ENCODE measurements at places on chromosomes 3 and 15.

DNA sequence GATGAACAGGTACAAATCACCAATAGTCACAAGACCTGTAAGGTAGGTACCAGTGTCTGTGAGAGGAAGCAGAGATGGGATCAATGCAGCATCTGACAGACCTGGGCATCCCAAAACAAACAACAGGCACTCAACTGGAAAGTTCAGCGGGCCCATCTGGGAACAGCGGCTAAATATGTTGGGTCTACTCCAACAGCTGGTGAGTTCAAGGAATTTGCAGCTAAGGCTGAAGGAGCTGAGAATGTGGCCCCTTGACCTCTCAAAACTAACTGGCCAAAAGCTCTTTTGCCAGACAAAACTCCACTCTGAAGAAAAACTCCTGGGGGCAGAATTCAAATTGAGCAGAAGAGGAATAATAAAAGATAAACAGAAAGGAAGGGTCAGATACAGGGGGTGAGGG is 24.4 kb downstream of the AVEN start:
- DNase-seq = no peak

- DNase-seq = no peak
Observed at GRCh38 chr3:71815340-71816067, 30.6 kb upstream of the PROK2 start.

DNA sequence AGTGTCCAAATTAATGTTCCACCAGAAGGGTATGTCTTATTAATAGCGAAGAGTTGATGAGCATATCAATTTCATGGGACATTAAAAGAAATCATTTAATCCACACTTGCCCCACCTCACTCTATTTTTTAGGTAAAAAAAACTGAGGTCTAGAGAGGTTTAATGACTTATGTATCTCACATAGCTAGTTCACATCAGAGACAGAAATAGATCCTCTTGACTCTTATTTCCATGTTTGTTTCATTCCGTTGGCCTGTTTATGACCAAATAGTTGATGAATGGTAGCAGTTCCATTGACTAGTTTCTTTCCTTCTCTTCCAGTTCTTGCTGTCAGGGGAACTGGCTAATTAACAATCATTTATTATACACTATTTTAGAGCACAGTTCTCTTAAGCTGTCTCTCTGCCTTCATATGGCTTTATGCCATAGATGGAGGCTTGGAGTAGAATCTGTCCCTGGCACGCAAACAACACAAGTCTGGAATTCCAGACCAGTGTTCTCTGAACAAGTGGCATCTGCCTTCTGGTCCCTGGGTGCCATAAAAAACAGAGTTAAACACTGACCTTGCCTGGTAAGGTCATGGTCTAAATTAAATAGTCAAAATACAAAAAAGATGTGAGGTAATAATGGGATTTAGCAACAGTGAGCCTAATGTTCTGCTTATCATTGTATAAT is 220.0 kb upstream of the CGNL1 start:
- no peak for DNase-seq

DNA sequence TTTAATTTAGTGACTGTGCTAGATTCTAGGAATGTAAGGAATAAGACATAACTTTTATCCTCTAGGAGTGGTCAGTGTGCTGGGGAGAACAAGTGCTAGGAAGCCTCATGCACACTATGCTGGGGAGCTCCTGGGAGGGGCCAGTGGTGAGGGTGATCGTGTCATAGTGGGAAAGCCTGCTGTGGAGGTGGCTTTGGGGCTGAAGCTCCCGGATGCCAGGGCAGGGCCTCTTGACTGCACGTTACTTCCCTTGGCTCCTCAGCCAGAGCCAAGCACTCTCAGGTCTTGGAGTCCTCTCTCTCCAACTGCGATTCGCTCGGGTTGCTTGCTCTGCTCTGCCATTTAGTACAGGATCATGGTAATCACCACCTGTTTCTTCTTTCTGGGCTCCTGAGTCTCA is 33.6 kb downstream of the SQOR start:
- no peak for DNase-seq

GRCh38 chr15:92780843-92781242 is 119.3 kb upstream of the CHD2 start:
- no peak for DNase-seq

DNA sequence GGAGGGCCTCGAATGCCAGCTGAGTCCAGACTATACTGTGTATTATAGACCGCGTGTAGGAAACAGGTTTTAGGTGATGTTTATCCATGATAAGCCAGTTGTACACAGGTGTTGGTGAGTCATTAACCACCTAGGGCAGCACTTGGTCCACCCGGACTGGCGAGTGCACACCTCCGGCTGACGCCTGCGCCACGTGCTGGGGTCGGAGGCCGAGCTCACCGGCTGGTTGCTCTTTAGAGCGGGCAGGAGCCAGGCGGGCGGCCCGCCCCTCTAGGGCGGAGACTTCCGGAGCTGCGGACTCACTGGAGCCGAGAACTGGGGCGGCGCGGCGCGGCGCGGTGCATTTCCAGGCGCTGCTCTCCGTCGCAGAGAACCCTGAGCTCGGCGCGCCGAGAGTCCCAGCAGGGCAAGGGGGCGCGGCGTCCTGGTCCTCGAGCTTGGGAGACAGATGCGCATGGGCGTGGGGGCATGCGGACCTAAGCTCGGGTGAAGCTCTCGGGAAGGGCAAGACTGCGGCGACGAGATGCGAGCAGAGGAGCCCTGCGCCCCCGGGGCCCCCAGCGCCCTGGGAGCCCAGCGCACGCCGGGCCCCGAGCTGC is at the start of gene ESYT3:
Gene ESYT3, plus strand, starts transcription at position 341 of the 599 bp plus-strand sequence. Its CDS starts 183 bp downstream, at position 524.
- no peak for DNase-seq

- DNase-seq = no peak
Observed at GRCh38 chr3:192943393-192943792, 25.7 kb upstream of the MB21D2 start.

GRCh38 chr3:79421273-79421672 is 346.5 kb downstream of the ROBO1 start:
- DNase-seq = no peak

DNA sequence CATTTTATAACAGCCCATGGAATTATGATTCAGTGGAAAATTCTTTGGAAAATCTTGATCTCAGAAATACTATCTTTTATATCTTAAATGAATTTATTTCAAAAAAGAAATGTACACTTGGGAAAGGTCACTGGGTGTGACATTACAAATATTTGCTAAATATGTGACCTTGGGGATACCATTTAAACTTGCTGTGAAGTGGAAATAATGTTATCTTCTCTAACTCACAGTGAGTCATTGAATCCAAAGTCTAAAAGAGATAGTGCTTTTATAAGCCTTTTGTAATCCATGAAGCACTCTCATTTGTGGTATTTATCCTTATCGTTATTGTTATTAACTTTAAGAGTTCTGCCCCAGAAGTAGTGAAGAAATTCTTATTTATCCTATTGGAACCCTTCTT is 289.8 kb upstream of the SEMA6D start:
- DNase-seq = no peak

DNA sequence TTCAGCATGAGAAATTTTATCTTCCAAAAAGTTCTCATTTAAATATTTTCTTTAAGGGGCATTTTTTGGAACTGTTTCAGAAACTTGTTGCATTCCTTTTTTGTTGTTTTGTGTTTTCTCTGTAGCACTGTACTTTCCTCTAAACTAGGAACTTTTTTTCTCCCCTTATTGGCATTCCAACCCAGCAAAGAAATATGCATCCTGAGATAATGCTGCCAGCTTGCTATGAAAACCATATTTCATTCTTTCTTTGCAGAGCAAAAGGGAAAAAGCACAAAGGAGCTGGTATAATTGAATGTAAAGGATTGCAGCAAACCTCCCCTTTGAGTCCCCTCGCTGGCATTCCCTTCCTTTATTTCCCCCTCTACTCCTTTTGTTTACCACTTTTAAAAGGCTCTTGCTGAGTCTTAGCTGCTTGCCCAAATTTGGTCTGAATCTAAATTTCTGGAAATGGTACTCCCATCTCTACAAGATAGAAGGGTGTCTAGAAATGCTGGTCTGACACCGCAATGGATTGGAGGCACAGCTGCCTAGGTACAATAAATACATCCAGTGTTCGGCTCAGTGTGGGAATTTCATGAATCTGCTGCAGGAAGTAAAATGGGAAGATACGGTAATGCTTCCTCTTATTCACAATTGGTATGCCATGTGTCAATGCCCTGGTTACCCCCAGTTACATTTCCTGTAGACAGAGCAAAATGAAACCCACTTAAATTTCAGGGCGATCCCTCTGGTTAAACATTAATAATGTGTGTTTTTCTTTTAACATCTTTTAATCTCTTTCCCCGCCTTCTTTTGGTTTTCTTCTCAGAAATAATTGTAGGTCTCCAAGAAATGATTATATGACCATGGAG is 156.6 kb downstream of the MEIS2 start:
- DNase-seq = no peak

- no peak for DNase-seq
Observed at GRCh38 chr3:152780553-152780952, 54.4 kb upstream of the P2RY1 start.

DNA sequence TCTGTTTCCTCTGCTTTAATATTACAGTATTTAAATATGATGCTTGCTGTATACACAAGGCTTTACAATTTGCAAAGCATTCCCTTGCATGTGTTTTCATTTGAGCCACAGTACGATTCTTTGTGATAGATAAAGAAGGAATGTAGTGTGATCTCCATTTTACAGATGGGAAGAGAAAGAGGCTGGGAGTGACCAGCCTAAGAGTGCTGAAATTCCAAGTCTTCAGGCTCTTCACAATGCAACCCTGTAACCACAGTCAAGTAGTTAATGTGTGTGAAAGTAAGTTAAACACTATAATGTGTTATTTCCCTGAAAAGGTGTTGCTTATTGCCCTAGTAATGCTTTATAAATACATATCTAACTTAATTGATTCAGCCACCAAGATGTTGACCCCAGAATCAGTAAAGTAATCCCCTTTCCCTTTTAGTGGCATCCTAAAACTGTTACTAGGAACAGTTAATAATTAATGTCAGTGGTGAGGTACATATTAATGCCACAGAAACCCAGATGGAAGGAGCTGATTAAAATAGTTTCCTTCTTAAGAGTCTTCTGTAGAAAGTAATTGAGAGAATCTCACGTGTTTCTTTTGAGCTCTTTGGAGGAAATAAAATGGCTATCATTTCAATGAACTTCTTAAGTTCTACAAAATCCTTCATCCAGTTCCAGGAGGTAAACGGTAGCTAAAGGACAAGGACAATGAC is 110.4 kb downstream of the IL12A start:
- no peak for DNase-seq

DNA sequence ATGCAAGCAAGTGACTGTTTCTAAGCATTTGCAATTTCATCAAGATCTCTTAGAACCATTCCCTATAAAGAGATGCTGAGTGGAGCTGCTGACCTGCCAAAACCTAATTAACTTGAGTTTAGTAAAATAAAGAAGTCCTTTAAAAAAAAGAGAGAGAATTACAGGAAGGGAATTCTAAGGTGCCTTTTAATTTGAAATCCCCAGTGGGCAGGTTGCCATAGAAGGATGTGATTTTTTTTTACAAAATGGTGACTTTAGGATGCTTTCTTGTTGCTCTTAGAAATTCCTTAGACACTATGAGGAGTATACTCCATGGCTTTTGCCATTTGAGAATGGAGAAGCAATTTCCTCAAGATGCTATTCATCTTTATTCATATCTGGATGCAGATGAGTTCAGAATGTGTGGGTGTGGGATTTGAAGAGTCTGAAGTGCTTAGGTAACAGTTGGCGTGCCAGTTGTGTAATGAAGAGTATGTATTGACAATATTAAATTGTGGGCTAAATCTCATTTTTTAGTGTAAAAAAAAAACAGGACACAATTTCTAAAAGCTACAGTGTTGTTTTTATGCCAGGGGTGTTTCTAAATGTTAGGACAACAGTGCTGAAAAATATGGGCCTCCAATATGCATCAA is 13.6 kb downstream of the LRRC3B start:
- no peak for DNase-seq

- DNase-seq = no peak
Observed at GRCh38 chr3:187929112-187929816, 184.0 kb upstream of the BCL6 start.

GRCh38 chr3:102394517-102394916 is 40.3 kb upstream of the ZPLD1 start:
- no peak for DNase-seq

- no peak for DNase-seq
Observed at GRCh38 chr3:115293321-115293720, 146.2 kb upstream of the ZBTB20 start.

DNA sequence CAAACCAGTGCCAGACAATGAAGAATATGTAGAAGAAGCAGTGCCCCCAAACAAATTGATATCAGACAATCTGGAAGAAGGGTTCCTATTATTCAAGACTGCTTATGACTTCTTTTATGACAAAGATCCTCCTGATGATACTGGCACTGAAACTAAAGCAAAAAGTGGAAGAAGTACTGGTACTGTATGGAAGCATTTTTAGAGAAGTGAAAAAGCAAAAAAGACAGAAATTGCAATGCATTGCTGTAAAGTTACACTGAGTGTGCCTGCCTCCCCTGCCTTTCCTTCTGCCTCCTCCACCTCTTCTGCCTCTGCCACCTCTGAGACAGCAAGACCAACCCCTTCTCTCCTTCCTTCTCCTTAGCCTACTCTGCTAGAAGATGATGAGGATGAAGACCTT is 167.6 kb downstream of the PLCL2 start:
- DNase-seq = no peak

DNA sequence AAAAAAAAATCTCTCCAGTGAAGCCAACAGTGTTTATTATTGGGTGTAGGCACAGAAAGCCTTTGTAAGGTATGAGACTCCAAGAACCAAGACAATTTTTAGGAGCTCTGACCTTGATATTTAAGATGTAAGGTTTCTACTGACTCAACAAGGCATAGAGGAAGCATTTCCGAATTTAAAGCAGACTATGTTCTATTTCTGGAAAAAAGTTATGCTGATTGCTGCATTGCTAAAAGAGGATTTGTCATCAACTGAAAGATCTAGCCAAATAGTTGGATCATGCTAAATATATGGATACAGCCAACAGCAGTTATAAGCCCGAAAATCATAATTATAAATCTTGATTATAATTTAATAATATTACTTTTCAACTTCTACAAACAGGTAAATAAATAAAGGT is 53.3 kb upstream of the MELTF start:
- DNase-seq = no peak

GRCh38 chr3:3801494-3801841 is 2.2 kb downstream of the LRRN1 start:
- DNase-seq = no peak

DNA sequence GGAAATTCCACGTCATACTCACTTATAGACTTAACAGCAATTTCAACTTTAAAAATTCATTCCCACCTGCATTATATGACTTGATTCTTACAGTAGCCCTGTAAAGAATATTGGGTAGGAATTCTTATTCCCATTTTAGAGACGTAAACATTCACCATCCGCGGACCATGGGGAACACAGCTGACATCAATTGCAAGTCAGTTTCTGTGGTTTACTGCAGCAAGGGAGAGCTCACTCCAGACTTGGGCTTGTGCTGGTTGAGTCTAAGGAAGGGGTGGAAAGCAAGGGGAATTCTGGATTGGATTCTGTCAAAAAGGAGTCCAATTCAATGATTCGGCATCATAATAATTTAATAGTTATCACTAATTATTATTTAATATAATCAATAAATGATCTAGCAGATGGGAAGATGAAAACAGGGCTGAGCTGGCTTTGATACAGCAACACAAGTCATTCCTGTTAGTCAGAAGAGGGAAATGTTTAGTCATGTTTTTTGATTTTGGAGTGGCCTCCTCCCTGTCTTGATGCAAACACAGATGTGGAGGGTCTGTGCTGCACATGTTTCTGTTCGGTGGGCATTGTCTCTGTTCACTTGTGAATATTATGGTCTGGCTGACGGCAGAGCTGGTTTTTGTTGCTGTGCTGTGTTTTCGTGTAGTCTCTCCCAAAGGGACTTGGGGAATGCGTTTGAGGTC is 9.7 kb downstream of the LIPC start:
- no peak for DNase-seq
